ENCODE measurements at places on chromosomes 3 and 15. TPM values are rescaled to one million over a fixed set of nuclear protein-coding genes. Genes with fewer than 3 reads are reported as not detected.

ECE2 gene
- total RNA-seq, result not detected

GOLGA8G gene
- not detected for total RNA-seq

WDR76 gene
- 5.7 TPM for total RNA-seq

AHSG gene
- not detected for total RNA-seq

KLHL40 gene
- total RNA-seq, result not detected

Data from lower lobe of right lung (tissue), 2 donors.